NCI-H2227 treated with DMSO at 0.1 percent for 48 hours (cell line): ENCODE measurements at places on chromosomes 12 and 14.

DNA sequence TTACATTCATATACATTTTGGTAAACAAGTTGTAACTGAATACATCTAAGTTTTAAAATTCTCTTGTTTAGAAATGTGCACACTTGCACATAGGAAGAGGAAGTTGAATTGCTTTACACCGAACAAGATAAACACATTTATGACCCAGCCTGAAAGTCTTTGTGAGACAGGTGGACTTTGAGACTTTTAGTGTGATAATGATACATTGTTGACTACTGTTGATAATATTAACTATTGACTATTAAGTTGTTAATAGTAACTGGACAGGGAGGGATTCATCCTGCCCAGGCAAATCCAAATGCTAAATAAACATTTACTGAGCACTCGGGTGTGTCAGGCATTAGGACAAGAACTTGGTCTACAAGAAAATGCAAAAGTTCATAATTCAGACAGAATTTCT, 68.0 kb downstream of the AVPR1A start:
- DNase-seq: no peak

DNA sequence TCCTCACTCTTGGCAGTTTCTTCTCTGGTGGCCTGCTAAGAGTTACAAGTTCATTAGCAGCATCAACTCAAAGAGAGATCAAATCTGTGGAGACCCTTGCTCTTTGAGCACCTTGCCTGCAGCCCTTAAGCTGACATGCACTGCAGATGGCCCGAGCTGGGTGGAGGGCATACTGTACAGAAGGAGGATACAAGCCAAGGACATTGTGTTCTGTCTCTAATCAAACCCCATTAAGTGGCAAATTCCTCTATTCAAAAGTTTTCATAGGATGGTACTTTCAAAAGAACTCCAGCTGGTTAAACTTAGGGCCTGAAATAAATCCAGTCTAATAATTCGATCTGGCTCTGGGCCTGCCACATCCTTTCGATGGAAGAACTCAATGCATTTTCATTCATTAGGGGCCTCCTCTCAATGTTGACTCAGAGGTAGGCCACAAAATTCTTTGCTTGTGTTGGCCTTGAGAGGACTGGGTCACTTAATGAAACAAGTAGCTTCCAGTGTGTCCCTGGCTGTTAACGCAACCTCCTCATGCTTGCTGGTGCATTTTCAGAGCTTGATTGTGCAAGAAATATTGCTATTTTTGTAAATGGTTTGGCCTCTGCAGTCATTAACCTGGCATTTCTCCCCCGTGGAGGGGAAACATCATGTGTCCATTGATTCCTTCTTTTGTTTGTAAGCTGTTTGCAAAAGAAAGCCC, 318.2 kb downstream of the NUAK1 start:
- DNase-seq: peak; percentile 2

- DNase-seq: no peak
Measured at GRCh38 chr12:15494329-15495046, 172.2 kb downstream of the PTPRO start.

DNA sequence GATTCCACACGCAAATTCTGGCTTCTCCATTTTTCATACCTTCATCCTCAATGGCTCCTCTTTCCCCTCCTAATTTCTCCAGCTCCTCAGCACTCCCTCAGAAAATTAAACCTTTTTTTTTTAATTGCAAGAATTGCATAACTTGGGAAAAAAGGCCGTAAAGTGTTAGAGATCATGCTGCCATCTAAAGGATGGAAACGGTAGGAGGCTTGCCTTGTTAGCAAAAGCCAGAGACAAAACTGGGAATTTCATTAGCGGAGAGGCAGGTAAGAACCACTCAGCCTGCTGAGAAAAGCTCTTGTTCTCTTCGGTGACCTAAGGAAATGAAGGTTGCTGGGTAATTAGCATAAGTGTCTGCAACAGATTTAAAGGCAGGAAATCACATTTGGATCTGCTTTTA, 204.3 kb downstream of the AEBP2 start:
- DNase-seq: no peak

DNA sequence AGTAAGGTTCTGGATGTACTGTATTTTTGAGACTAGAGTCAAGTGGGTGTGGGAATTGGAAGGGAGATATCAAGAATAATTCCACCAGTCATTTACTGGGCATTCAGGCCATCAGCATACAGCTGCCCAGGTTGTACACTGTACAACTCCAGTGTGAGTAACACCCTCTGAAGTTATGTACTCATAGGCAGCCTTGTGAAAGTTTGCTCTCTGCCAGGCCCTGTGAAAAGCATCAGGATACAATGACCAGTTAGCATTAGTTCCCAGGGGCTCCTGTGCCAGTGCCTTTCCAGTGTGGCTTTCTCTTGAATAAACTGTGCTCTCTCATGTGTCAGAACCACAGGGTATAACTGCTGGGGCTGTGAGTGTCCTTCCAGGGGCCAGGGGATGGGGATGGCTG, 89.7 kb downstream of the LGMN start:
- no peak for DNase-seq

DNA sequence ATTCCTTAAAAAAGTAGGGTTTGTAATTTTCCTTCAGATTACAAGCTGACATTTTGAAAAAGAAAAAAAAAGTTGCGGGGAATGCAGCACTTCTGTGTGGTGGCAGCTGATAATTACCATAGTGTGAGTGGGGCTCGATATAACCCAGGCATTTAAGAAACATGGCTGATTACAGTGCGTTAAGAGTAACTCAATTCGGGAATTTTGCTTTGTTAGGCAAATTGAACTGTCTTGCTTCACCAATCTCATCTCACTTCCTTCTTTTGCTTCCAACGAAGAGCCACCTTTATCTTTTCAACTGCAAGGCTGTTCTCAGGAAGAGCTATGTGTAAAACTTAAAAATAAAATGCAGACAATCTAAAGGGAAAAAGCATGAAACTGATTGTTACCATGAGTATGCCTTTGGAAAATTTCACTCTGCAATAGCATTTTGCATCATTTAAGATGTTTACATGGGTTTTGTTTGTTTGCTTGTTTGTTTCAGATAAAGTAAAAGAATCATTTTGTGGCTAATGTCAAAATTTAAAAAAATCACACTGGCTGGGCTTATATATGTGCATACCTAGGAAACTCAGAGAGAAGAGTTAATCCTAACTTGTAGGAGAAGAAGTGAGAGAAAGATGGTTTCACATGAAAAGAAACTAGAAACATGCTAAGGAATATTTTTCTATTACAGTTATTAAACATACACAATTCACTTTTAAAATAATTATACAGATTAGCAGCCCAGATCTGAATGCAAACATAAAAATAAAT, 295.9 kb upstream of the ATP2B1 start:
- peak; percentile 30 for DNase-seq

GRCh38 chr12:115140981-115141655, 457.1 kb upstream of the TBX3 start:
- DNase-seq: no peak

DNA sequence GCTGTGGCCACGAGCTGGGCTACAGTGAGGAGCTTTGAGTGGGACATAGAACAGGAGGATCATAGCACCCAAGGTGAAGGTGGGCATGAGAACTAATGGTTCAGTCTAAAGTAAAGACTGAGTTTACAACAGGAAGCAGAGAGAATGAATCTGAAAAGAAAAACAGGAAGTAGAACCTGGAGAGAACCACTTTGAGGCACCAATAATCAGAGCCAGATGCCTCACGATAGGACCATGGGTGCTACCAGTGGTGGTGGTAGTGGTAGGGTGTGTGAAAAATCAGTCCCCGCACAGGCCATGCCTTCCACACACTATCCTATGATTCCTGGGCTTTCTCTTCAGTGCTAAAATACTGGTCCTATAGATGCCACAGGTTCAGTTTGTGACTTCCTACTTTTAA, 293.6 kb downstream of the AKAP6 start:
- no peak for DNase-seq

GRCh38 chr14:74217672-74218448, 21.4 kb upstream of the VSX2 start:
- peak; percentile 6 for DNase-seq

DNA sequence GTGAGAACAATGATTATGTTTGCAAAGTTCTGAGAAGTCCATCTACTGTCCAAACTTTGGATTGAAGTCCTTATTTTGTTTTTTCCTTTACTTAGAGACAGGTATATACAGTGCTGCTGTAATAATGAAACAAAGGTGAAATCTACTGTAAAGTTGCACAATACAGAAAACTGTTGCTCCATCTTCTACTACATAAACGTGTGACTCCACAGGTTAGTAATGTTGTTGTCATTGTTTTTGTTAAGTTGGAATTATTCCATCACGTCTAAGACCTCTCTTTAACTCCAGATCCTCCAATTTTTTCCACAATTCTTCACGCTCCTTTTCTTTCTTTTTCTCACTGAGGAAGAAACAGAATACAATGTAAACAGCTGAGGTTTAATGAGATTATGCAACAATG, 57.0 kb upstream of the GPHB5 start:
- DNase-seq: no peak

DNA sequence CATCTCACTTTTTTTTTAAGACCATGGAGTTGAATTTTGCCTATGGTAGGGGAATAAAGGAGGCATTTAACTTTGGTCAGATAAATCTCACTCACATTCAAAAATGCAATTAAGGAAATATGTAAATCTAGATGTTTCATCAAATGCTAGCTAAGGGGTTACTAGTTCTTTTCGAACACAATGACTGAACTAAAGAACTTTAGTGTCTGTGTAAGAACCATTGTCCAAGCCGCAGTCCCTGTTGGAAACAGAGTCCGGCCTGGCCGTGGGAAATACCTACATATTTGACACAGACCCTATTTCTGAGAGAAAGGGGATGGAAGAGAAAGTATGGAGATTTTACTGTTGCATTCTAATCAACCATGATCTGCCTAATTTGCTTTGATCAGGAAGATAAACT, 17.4 kb downstream of the LGR5 start:
- DNase-seq: no peak

DNA sequence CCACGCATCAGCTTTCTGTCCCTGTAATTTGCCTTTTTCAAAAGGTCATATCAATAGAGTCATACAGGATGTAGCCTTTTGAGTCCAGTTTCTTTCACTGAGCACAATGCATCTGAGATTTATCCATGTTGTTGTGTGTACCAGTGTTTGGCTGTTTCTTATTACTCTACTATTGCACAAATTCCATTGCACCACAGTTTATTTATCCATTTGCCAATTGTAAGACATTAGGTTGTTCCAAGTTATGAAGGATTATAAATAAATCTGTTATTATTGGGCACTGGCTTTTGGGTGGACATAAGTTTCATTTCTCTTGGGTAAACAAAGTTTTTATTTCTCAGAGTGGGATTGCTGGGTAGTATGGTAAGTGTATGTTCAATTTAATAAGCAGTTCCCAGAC, 68.3 kb upstream of the TBPL2 start:
- no peak for DNase-seq

DNA sequence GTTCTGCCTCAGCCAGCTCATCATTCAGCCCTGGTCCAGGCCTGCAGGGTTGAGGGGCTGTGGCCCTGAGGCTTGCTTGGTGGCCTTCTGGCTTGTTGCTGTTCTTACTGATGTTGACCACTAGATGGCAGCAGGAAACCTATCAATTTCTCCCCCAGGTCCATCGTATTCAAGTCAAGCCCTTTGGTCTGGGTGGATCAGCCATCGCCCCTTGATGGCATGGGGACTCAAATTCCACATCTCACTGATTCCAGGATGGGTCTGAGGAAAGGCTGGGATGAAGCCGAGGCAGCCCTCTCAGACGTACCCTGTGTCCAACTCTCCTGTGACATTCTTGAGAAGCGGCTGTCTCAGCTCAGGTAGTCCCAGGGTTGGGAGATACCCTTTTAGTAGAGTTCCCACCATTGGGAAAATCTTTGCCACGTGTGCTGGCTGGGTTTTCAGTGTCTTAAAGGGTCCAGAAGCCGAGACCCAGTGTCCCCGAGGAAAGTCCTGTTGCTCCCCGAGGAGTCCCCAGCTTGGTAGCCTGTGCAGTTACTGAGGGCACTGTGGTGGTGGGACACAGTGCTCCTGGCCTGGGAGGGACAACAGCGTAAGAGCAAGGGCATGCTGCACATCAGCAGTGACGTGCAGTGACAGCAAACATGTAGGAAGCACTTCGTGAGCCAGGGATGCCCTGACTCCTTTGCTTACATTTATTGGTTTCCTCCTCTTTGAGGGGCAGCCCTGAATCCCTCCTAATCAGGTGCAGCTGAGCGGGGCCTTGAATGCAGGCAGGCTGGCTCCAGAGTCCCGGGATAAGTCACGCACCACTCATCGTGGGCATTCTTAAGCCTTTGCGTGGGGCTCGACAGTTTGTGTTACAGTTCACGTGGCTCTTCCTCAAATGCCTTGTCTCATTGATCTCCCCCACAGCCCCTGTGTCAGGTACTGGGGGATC, 58.6 kb downstream of the TSPAN9 start:
- peak; percentile 32 for DNase-seq

GRCh38 chr14:104776961-104777807, 18.4 kb downstream of the AKT1 start:
- DNase-seq: no peak

DNA sequence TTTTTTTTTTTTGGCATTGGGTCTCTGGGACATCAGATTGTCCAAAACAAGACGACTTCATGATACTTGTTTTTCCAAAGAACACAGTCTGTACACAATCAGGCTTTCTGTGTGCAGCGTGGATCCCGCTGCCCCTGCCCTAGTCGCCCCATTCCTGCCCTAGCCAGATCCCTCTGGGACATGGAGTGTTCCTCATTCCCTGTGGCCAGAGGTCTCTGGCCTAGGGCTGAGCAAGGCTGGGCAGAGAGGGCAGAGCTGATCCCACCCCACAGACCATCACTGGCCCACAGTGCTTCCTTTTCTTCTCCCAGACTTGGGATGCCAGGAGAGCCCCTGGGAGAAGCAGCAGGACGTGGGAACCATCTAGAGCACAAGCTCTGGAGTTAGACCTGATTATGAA, 20.9 kb upstream of the EIF2B2 start:
- no peak for DNase-seq

- DNase-seq: no peak
Measured at GRCh38 chr14:102507081-102507856, 2.3 kb downstream of the ANKRD9 start.

- DNase-seq: no peak
Measured at GRCh38 chr12:31845613-31846322, 113.4 kb upstream of the RESF1 start.

GRCh38 chr12:132533584-132533958, 43.6 kb downstream of the FBRSL1 start:
- DNase-seq: no peak

GRCh38 chr12:12503384-12504078, 59.1 kb downstream of the DUSP16 start:
- no peak for DNase-seq

- DNase-seq: no peak
Measured at GRCh38 chr12:6950401-6950801, 755 bp upstream of the PTPN6 start.

- DNase-seq: no peak
Measured at GRCh38 chr14:92316937-92317336, 6.0 kb upstream of the SLC24A4 start.

GRCh38 chr12:96399120-96399918, 920 bp downstream of the CDK17 start:
- DNase-seq: no peak
